ENCODE measurements at places on chromosomes 11 and 22.

DNA sequence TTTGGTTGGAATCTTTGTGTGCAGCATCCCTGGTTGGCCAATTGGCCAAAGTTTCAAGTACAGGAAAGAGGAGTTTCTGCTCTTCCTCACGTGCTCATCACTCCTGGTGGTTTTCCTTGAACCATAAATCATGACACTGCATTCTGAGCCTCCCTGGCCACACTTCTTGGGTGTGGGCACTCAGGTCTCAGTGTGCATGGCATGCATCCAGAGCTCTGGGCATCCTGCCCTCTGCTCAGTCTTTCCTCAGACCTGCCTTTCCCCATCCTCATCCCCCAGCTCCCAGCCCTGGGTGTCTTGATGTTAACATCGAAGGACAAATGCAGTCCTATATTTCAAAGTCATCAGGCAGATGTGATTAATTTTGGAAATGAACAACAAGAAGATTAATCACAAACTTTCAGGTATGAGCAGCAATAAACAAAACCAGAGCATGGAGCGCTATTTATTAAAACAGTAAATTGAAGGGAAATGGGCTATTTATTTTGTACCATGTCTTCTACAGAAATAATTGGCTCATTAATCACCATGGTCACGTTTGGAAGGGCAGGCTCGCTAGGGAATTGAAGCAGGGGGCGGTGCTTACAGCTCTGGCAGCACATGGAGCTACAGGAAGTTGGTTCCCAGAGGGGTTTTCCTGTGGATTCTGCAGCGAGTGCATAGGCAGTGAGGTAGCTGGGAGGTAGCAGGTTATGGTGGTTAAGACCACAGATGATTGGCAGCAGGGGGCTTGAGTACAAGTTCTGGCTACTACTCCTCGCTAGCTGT, 89.6 kb downstream of the CSNK2A3 start:
- no peak for DNase-seq

GRCh38 chr11:20155683-20156279, 4.5 kb downstream of the DBX1 start:
- DNase-seq = no peak

DNA sequence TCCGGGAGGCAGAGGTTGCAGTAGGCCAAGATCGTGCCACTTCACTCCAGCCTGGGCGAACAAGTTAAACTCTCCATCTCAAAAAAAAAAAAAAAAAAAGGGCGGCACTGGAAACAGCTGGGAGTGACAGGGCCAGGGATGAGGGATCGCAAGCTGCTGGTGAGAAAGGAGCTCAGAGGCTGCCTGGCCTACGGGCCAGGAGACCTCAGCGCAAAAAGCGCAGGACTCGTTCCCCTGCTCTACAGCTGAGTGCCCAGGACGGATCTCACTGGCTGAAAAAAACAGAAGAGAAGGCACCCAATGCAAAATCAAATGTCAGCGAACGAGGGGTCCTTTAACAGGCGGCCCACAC, 650 bp upstream of the NUP50 start:
- no peak for DNase-seq

DNA sequence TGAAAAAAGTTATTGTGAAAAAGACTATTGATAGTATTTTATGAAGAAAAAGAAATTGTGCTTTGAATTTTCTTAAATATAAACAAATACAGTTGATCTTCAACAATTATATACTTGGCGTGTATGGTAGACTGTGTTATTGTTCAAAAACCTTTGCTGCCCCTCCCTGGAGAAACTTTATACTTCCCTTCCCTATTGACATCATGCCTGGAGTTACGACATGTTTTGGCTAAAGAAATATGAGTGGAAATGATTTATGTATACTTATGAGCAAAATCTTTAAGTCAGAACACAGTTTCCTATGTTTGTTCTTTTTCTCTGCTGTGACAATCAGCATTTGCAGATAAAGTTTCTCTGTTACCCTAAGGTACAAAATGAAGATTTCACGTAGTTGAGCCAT, 243.8 kb downstream of the TMEM135 start:
- no peak for DNase-seq

DNA sequence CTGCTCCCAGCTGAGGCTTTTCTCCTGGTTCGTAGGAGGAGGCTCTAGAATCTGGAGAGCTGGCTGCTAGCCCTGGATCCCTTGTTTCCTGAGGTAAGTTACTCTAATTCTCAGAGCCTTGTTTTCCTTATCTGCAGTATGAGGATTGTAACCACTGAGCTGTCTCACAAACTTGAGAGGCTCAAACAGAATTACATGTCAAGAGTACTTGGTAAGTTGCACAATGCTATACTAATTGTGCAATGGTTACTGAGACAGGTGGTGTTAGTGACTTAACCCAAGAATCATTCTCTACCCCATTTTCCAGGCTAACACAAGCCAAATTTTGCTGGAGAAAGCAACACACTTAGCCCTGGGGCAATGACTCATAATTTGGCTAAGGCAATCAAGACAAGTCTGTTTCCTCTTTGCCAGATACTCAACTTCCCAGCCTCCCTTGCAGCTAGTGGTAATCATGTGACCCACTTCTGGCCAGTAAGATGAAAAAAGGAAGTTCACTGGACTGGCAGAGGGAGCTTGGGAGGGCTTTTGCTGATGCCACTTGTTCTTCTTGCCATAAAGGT, 348.0 kb downstream of the TENM4 start:
- DNase-seq = no peak

GRCh38 chr11:95706974-95707387, 82.6 kb downstream of the FAM76B start:
- DNase-seq = no peak

- peak; percentile 75 for DNase-seq
Measured at GRCh38 chr11:118792570-118793124, 1.7 kb upstream of the DDX6 start.

GRCh38 chr22:42977569-42977968, 37.4 kb downstream of the PACSIN2 start:
- no peak for DNase-seq

GRCh38 chr22:33391298-33391697, 333.1 kb upstream of the SYN3 start:
- no peak for DNase-seq

DNA sequence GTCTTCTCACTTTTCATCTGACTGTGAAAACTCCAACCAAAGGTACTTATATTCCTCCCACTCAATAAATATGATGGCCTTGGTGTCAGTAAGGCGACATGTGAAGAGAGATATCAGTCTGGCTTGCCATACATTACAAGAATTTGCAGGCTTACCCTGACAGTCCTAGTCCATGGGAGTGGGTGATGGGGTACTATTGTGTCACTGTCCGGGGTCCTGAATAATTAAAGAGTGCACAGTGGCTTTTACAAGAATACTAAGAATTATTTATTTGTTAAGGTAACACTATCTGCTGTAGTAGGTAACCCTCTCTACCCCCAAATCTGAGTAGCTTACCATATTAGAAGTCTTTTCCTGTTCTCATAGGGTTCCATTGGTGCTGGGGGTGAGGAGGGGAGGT, 23.1 kb upstream of the IZUMO1R start:
- DNase-seq = no peak

DNA sequence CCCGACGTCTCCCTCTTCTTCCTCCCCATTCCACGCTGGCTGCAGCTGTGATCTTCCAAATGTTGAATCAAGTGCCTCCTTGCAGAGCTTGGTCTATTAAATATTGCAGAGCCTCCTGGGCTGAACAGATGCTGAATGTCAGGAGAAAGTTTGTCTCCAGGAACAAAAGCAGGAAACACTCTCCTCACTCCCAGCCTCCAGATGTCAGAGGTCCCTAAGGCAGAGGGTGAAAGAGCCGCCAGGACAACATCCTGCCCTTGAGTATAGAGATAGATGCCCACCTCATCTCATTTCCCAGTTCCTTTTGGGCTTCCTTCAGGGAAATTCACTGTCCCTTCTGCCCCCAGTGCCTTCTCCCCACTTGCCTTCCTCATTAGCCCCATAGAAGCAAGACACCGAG, 40.8 kb upstream of the IGSF9B start:
- DNase-seq = no peak

- no peak for DNase-seq
Measured at GRCh38 chr11:103294516-103294915, 185.3 kb downstream of the DYNC2H1 start.

DNA sequence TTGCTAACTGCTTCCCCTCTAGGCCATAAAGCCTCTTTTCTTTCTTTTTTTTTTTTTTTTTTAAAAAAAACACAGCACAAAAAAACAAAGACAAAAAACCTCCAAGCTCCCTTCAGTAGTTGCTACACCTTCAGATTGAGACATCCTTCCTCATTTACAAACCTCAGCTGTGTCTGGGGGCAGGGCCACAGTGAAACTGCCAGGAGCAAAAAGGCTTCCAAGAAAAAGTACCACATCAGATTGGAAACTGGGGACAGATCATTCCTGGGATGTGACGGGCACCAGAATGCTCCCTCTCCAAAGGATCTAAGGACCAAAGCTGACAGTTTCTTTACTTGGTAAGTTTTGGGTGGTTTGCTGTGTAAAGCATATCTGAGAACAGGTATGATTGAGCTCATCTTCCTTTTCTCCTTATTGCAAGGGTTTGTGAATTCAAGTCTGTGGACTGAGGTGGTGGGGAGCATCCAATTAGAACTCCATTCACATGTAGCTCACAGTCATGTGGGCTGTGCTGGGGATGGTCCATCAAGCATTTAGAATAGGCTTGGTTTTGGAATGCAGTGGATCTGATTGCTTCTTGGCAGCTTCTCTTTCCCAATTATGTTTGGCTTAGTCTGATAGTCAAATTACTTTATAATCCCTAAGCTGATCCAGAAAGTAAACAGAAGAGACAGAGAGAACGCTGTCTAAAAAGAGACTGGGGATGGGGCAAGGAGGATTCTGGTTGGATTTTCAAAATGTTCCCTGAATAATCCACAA, 705 bp downstream of the BBOX1 start:
- DNase-seq = no peak

DNA sequence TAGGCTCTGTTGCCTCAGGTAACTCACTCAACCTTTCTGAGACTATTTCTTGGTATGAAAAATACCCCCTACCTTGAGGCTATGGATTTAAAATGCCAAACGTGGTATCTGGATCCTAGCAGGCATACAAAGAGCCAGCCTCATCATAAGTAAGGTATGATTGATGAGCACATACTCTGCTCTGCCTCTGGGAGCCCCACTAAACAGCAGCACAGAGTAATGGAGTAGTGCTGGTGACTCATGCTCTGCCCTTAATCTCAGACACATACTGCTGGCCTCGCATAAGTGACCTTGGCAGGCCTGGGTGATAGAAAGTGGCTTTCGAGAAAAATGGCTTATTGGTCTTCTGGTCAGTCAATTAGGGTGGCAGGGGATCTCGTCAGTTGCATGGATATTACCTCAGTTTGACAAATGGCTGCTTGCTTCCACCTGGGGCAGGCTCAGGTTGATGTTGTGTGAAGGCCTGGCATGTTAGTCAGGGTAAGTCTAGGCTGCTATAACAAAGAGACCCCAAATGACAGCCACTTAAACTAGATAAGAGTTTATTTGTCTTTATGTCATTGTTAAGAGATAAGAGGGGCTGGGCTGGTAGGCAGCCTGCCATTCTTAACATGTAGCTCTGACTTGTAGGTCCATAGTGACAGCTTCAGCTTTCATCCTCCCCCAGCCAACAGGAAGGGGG, 15.2 kb upstream of the SLC6A5 start:
- no peak for DNase-seq

- no peak for DNase-seq
Measured at GRCh38 chr22:38310518-38311322, 6.5 kb downstream of the CSNK1E start.

DNA sequence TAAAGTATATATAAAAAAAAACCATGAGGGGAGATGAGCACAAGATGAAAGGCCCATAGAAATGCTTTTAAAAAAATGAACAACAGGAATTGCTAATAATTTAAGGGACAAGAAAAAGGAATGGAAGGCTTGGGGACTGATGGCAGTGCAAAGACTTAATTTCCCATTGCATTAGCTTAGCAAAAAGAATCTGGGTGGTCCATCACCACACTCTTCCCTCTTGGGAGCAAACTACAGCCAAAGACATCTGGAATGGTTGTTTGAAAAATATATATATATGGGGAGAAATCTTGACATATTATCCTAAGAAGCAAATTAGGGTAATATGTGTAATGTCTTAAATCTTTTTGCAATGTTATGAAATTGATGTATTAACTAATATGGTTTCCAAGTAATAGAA, 727.1 kb downstream of the METTL15 start:
- DNase-seq = no peak

GRCh38 chr22:29641700-29642330, 38.4 kb downstream of the NF2 start:
- no peak for DNase-seq

DNA sequence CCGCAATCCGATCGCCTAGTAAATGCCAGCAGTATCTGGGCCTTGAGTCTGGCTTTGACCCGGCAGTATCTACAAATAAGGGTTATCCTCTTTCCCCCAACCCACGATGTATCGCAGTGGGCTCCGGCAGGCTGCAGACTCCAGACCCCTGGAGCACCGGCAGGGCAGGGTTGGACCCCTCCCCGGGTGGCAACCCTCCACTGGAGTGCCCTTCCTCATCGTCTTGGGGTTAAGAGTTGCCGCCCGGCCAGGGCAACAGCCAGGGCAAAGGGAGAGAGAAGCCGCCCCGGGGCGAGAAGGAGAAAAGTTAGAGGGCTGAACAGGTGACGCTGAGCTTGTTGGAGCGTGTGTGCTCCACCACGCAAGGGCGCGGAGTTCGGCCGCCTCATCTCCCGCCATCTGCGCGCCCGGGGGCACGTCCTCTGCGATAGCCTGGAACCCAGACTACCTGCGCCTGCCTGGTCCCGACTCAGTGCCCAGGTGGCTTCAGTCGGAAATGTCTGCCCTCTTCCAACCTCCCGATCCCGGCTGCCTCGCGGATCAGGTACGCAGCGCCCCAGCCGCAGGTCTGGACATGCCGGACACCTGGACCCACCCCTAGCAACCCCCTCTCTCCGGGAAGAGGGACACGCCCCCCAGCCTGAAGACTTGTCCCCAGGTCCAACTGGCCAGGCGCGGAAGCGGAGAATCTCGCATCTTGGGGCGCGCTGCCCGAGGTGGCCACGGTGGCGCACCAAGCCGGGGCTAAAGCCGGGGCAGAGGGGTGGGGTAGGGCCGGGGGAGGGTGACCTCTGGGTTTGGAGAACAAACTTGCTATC, 1.2 kb downstream of the DSCAML1 start:
- no peak for DNase-seq

GRCh38 chr11:63761931-63762653, 6.5 kb downstream of the ZFTA start:
- DNase-seq = no peak
